Kidney capillary endothelial cell (primary cell): ENCODE measurements at places on chromosomes 3 and 15.

DNA sequence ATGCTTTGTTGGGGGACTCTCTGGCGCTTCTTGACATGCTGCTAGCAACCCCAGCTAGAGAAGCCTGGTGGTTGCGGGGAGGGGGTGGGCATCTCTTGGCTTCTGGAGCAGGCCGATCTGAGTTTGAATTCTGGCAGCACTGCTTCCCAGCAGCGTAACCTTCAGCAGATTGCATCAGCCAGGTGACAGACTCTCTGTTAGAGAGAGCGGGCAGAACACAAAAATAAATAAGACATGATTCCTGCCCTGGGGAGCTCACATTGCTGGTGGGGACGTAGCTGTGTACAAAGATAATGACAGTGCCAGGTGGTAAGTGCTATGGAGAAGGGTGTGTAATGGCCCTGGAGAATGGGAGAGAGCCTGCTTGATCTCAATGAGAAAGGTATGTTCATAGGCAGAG, 87.4 kb downstream of the THSD4 start:
- DNase-seq = no peak

- no peak for DNase-seq
Measured at GRCh38 chr15:99518191-99518590, 47.6 kb upstream of the MEF2A start.

DNA sequence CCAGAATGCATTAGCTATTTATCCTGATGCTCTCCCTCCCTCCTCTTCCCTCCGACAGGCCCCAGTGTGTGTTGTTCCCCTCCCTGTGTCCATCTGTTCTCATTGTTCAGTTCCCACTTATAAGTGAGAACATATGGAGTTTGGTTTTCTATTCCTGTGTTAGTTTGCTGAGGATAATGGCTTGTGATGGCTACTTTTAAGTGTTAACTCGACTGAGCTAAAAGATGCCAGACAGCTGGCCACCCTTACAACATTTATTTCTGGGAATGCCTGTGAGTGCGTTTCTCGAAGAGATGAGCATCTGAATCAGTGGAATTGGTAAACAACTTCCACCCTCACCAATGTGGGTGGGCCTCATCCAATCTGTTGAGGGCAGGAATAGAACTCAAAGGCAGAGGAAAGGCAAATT, 24.7 kb upstream of the TM2D3 start:
- no peak for DNase-seq

GRCh38 chr3:2908693-2909351, 201.4 kb downstream of the IL5RA start:
- DNase-seq = no peak

DNA sequence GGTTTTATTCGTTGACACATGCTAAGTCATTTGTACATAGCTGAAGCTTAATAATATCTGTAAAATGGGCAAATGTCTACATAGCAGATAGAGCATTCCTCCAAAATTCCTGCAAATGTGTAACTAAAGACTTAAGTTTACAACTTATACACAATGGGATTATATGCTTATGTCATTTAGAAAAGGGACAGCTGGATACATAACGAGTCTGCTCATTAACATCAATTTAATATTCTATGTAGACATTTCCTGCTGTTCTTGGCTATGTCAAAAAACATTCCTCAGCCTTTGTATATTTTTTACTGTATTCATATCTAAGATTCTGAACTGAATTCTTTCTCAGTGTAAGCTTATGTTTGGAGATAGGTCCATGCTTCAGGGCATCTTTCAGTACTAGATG, 762.2 kb downstream of the NR2F2 start:
- no peak for DNase-seq

- no peak for DNase-seq
Measured at GRCh38 chr3:79598594-79598993, 169.2 kb downstream of the ROBO1 start.

GRCh38 chr3:30649572-30650318, 43.3 kb downstream of the TGFBR2 start:
- DNase-seq = no peak
